Mesenteric fat pad (tissue), 1 donor: ENCODE measurements at places on chromosomes 4 and X. TPM values are rescaled to one million over a fixed set of nuclear protein-coding genes. Genes with fewer than 3 reads are reported as not detected.

DNA sequence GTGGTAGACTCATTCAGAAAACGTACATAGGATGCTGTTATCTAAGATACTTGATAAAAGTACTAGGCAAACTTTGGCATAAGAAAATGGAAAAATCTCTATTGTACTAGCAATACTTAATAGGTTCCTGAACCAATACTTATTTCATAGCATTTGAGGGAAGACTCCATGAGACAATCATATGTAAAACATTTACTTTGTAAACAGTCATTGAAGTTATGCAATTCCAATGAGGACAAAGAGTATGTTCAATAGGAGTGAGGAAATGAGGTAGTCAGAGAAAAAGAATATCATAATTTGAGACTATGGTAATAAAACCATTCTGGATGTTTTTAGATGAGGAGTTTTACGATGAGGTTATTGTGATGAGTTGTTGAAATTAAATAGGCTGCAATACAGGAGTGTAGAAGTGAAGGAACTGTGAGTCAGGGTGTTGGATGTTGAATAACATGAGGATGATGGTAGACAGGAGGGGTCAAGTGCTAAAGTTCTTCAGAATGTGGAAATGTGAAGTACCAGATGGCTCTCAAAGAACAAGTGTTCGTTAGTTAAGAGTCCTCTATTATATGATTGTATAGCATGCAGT is 397.9 kb downstream of the PPP3CA start:
- DNase-seq = no peak

DNA sequence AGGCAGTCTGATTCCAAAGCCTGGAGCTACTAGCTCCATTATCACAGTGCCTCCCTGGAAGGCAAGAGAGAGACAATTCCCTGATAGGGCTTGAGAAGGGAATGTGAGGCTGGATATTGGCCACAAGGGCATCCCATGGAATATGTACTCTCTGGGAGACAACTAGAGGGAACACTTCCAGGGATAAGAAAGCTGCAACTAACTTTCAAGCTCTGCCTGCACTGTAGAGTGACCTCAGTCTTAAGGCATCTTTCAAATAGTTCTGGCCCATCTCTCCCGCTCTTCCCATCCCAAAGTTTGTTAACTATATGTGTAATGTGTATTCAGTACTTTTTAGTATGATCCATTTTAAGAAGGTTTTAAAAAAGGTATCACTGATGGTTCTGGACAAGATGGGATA is 13.1 kb upstream of the RNF212 start:
- no peak for DNase-seq

DNA sequence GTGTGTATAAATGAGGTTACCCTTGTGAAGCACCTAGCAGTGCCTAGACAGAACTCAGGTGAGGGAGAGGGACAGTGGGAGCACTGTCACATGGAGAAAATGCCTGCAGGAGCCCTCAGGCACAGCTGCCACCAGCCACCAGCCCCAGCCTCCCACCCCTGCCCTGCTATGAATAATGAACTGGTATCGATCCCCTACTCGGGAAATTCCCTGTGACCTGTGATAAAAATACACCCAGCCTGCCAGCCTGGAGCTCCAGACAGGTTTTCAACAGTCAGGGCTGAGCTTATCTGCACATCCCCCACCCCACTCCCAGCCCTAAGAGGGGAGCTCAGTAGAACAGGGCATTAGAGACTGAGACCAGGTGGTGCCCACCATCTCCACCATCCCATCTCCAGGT is 159.6 kb upstream of the PJA1 start:
- peak; percentile 28 for DNase-seq

- no peak for DNase-seq
Observed at GRCh38 chr4:576991-577498, 950 bp upstream of the TMEM271 start.

DNA sequence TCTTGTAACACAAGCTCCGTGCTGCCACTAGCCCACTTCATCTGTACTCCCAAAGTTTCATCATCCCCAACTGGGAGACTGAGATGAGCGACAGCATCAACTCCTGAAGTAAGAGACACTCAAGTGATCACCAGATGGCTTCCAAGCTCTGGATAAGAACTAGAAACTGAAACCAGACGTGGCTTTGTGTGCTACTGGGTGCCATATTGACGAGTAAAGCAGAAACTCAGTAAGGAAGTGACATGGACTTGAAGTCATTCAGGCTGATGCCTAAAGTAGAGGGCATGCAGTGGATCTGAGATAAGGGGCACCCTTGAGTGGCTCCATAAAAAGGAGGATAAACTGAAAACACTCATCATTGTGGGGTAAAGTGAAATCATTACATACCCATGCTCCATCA is 72.4 kb downstream of the PCYT1B start:
- no peak for DNase-seq

DNA sequence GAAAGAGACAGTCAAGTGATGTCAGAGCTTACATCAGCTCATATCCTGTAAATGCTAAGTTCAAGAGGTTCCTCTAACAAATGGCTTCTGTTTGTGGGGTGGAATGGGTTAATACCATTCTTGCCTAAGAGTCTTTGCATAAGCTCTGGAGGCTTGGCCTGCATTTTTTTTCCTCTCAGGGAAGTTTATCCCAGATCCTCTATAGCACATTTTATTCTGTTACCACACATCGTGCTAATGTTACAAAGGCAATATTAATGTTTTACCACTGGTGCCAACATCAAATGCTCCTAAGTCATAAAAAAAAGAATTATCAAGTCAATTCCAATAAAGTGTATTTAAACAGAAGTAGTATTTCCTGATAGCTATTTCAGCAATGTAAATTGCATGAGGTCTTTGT is 2.9 kb upstream of the ADH6 start:
- no peak for DNase-seq

DNA sequence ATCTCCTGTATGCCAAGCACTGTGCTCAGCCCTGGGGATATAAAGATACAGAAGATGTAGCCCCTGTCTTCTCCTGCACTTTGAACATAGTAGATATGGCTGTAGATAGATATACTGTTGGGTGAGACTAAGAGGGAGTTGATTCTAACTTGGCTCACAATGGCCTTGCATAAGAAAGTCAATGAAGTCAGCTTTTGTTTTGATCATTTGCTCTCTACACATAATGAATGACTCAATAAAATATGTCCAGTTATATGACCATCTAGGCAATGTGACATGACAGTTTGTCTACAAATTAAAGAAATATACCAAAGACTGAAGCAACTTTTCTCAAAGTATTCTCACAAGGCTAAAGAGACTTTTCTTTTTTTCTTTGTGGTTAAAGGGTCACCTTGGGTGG is 147.6 kb upstream of the DIPK2B start:
- no peak for DNase-seq

DNA sequence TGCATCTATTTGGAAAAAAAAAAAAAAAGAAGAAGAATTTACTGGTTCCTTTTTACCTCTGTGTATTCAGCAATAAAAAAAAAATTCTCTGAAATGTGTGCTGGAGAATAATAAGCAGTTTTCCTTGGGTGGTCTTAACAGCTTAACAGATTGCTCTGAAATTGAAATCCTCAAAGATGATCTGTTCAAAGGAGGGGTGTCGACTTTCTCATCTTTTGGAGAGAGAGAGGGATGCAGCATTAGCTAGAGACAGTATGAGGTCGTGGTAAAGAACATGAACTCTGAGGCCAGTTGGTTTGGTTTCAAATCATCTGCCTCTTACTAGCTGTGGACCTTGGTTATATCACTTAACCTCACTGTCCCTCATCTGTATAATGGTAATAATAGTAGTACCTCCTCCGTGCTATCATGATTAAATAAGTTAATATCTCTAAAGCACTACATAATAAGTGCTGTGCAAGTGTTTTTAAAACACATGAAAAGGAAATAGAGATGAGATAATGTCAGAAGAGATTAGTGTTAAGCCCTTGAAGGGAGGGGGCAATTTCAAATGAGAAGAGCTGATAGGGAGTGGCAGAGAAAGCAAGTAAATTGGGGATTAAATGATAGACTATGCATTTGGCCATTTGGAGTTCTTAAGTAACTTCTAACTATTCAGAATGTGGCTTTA is 109.9 kb upstream of the LIMCH1 start:
- DNase-seq = no peak

DNA sequence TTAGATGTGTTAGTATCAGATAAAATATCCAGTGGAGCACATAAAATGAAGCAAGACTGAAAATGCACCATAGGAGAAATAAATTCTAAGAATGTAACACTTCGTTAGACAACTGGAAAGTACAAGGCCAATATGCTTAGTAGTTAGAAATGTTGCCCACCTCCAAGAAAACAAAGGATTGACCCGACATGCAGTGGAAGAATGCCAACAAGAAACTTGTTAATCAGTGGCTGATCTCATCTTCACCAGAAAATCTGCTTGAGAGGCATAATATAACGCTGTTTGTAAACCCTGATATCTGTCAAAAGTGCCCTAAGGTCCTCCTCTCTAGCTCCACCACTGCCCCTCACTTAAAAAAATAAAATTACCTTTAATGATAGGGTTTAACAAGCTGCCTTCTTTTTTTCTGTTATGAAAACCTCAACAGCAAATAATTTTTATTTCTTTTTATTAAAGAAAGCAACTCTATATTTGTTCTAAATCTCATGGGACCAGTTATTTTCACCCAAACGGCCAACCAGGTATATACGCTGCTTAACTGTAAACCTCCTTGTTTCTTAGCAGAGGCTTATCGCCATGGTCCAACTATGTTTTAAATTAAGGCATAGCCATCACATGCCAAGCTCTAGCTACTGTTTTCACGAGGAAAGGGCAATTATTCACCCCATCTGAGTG is 1.8 kb downstream of the RASGEF1B start:
- DNase-seq = no peak

- no peak for DNase-seq
Observed at GRCh38 chr4:69563424-69563823, 67.7 kb upstream of the UGT2B4 start.

GRCh38 chr4:68953056-68953596 is 1.5 kb upstream of the UGT2A3 start:
- no peak for DNase-seq

DNA sequence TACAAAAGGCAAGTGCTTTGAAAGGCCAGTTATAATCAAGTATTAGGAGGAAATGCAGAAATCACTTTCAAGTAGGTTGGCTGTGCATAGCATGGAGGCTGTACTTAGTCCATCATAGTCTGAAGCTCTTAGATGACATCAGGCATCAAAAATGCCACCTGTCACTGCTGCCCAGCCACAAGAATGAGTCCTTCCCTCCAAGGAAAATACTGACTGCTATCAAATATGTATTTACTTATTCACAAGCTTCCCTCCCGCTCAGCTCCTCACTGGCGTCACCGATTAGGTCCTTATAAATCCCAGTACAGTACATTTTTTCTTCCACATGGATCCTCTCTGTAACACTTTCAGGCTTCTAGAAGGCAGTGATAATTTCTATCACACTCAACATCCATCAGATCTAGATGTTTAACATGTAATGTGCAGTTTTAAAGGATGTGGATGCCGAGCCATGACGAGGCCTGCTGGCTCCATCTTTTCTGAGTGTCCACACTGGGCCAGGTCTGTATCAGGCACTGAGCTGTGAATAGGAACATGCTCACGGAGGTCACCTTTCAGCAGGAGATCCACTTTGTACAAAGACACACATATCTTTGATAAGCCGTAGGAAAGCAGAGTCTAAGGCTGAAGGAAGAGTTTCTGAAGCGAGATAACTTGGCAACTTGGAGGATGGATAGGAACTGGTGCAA is 121.9 kb downstream of the PALLD start:
- DNase-seq = no peak

DNA sequence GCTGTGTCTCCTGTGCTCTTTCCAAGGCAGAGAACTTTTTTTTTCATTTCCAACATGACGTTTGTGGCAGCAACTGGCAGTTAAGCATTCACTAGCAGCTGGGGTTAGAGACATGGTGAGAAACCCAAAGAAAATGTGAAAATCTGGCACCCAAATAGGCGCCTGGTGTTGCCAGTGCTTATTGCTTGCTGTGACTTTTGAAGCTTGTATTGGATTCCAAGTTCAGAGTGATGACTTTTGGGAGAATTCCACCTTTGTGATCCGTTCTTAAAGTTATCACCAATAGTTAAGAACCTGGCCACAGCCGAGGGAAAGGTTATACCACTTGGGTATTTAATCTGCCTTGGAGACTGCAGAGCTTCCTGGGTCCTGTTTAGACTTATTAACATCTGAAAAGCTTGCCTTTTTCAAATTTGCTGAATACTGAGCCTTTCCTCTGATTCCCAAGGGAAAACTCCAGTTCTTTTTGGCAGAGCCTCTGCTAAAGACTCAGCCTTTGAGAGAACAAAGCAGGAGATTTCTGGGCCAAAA is 101.0 kb downstream of the OPHN1 start:
- no peak for DNase-seq

GRCh38 chrX:69010339-69010738 is 154.9 kb downstream of the PJA1 start:
- no peak for DNase-seq

DNA sequence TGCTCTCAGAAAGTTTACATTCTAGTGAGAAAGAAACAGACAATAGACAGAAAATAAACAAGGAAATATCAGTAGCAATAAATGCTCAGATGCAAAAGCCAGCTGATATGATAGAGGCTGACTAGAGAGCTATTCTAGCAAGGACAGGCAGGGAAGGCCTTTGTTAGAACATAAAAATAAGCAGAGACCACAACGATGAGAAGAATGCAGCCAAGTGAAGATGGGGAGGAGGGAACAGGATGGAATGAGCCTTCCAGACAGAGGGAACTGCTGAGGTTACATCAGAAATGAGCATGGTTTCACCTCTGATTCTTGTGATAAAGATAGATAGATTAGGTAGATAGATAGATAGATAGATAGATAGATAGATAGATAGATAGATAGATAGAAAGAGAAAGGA is 7.6 kb upstream of the SOWAHB start:
- DNase-seq = no peak

DNA sequence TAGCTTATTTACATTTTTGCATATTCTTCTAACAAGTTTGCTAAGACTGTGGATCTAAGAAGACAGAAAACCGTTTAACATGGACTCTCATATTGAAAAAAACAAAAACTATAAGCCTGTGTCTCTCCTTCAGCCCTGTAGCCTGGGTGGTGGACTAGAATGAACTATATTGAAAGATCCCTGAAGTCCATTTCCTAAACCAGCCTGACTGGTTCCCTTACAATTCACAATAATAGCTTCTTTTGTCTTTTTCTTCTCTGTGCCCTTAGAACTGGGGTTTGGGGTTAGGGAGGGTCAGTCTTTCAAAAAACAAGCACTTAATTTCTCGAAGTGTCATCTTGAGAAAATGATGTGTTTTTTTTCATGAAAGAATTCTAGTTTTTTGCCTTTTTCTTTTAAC is 59.0 kb downstream of the GSTCD start:
- no peak for DNase-seq

- DNase-seq = no peak
Observed at GRCh38 chr4:185966997-185967775, 101.8 kb upstream of the TLR3 start.

GRCh38 chr4:71415491-71415890 is 76.7 kb downstream of the SLC4A4 start:
- DNase-seq = no peak

The GLRB gene
- 3.3 TPM for total RNA-seq

The CHM gene
- 23.3 TPM for total RNA-seq
